ENCODE measurements at places on chromosomes 12 and 14.

GRCh38 chr12:6352193-6353173, 10.6 kb upstream of the TNFRSF1A start:
- no peak for DNase-seq

- DNase-seq, result no peak
These were observed 49.5 kb upstream of the RIC8B start for GRCh38 chr12:106724934-106725333.

DNA sequence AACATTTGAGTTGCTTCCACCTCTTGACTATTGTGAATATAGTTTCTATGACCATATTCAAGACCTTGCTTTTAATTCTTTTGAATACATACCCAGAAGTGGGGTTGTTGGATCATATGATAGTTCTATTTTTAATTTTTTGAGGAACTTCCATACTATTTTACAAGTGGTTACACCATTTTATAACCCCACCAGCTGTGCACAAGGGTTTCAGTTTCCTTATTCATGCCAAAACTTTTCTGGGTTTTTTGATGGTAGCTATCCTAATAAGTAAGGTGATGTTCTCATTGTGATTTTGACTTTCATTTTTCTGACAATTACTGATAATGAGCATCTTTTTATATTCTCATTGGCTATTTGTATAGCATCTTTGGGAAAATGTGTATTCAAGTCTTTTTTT, 109.4 kb upstream of the GARIN2 start:
- DNase-seq, result no peak

DNA sequence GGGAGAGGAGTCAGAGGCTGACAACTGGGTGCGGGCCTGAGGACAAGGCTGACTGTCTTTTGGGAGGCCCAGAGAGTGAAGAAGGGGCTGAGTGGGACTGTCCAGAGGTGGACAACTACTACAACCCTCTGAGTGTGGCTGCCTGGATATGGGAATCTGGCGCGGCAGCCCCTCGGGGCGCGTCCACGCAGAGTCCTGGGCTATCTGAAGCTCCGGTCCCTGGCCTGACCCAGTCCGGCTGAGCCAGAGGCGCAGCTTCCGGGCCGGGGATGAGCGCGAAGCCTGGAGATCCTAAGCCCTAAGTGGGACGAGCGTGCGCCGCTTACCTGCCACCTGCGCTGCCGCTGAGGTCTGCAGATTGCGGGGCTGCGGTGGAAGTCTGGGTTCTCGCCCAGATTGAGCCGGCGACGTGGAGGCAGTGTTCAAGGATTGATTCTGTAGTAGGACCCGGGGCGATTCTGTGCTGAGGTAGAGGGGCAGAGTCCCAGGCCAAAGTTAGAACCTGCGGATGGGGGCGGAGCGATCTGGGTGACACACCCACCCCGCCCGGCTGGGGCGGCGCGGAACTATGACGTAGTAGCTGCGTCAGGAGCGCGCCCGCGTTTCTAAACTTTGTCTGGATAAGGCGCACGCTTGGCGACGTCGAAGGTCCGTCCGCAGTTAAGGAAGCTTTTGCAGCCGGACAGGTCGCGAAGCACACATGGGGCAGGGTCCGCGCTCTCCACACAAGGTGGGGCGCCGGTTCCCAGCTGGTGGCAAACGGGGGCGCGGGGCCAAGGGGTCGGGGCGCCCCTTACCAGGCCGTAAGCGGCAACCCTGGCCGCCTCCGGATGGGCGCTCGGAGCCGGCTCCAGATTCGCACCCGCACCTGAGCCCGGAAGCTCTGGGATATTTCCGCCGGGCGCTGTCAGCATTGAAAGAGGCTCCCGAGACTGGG, at the start of the genes DHRS1 and NOP9:
Gene DHRS1, minus strand, starts transcription at position 526 of the 937 bp plus-strand sequence. CDS start 674 bp downstream, outside the sequence.
Gene NOP9, plus strand, starts transcription at position 596 of the 937 bp plus-strand sequence. Its CDS starts 105 bp downstream, at position 701.
- DNase-seq, result peak; percentile 91

- peak; percentile 60 for DNase-seq
These were observed 112.1 kb upstream of the NPAS3 start for GRCh38 chr14:32826404-32827082.

- no peak for DNase-seq
These were observed 8.9 kb upstream of the IRF2BPL start for GRCh38 chr14:77037215-77037937.

- peak; percentile 88 for DNase-seq
These were observed 11.3 kb upstream of the ABHD12B start for GRCh38 chr14:50860478-50861086.

- no peak for DNase-seq
These were observed 51.0 kb downstream of the PAH start for GRCh38 chr12:102865821-102866615.

- DNase-seq, result peak; percentile 27
These were observed 151.7 kb upstream of the DDHD1 start for GRCh38 chr14:53304726-53305381.

DNA sequence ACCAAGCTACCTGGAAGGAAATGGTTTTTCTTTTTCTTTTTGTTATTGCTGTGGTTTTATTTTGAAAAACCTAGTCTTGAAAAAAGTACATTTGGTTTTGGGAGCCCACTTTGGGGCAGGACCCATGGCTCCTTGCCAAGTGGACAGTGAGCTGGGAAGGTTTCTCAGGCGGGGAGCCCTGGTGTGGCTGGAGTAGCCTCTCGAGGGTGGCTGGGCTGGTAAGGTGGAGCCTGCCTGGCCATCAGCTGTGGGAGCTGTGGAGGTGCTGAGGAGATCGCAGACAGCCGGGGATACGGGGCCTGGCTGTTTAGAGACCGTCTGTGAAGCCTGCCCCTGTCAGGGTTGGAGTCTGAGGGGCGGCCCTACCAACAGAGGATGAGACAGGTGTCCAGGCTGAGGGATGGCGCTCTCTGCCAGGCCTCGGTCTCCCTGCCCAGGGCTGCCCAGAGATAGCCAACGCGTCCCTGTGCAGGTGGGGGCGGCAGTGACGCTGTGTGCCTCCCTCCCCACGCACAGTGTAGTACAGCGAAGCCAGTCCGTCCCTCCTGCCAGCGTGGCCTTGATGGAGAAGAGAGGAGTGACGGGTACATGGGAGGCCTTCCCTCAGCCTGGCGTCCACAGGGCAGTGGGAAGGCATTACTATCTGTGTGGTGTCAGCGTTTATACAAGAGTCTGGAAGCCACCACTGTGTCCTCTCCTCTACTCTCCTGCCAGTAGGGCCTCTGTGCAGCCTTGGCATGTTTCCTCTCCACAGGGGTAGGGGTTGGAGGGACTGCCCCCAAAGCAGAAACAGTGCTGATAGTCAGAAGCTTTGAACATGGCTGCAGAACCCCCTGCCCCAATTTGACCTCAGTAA, 5.9 kb downstream of the RIN3 start:
- no peak for DNase-seq

- no peak for DNase-seq
These were observed 92.0 kb downstream of the RFLNA start for GRCh38 chr12:124386661-124387527.

GRCh38 chr14:94833633-94834032, 63.7 kb upstream of the GSC start:
- no peak for DNase-seq

- DNase-seq, result no peak
These were observed 101.5 kb upstream of the USP15 start for GRCh38 chr12:62158461-62159360.

GRCh38 chr12:116161588-116161987, 115.9 kb downstream of the MED13L start:
- peak; percentile 68 for DNase-seq

DNA sequence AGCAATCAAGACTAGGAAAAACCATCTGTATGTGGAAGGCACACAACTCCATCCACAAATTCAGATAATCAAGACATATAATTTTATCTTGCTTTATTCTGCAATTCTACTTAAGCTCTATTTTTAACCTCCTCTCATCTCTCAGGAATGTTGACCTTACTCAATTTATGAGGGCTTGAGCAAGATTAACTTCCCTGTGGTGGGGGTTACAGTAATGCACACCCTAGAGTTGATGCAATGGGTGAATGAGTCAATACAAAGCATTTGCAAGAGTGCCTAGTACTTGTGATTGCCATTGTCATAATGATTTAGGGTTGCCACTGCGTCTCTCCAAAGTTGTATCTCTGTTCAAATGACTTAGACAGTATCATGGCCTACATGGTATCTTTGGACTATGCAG, 1598.4 kb upstream of the TMEM132C start:
- peak; percentile 95 for DNase-seq

GRCh38 chr14:76077340-76077739, 74.4 kb upstream of the GPATCH2L start:
- DNase-seq, result peak; percentile 7
